ENCODE measurements at places on chromosomes 16 and 17.

- no peak for DNase-seq
Observed at GRCh38 chr16:66353055-66353454, 13.4 kb upstream of the CDH5 start.

DNA sequence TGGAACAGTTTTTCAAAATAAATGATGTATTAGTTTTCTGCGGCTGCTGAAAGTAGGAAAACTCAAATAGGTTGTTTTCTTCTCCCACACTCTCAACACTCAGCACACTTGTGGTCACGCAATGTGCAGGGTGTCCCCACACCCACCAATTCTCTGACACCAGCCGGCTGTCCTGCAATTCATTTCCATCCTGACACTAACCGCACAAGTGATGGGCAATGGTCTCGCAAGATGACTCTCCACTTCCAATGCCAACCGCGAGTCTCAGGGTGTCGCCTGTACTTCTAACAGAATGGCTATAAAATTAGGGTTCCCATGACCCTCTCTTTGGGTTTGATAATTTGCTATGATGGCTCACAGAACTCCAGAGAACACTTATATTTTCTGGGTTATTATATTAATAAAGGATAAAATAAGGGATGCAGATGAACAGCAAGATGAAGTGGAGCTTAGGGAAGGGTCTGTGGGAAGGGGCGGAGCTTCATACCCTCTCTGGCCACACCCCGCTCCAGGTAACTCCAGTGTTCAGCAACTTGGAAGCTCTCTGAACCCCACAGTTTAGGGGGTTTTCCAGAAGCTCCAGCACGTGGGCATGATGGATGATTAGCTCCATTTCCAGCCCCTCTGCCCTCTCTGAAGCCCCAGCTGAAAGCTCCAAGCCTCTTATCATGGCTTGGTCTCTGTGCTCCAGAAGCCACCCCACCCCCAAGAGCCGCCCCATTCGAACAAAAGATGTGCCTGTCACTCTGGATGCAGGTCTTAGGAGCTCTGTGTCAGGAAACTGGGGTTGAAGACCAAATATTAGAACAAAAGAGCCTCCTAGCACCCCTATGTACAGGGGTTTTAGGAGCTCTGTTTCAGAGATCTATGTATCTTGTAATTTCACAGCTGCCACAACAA, 19.8 kb downstream of the TAF1C start:
- no peak for DNase-seq

GRCh38 chr16:89369266-89369895, 121.0 kb downstream of the ANKRD11 start:
- no peak for DNase-seq

DNA sequence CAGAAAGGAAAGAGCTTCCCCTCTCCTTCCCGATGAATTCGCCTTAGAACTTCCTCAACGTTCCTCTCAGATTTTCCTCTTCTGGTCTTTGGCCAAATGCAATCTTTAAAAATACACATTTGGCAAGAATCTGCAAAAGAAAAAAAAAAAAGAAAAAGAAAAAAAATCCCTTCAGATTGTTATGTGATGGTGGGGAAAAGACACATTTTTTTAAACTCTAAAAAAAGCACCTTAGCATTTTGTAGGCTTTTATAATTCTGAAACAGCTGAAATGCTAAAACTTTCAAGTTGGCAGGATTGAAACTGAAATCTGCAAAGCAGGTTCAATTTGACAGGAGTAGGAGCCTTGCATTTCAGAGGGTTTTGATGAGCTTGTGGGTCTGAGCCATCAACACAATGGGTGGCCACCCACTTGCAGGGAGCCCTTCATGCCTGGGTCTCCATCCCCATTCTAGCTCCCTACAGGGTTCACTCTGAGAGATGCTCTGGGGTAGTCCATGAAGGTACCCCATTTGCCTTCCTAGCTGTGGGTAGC, 33.1 kb downstream of the CACNG3 start:
- no peak for DNase-seq

GRCh38 chr17:75266316-75267152, 4.5 kb downstream of the MIF4GD start:
- no peak for DNase-seq

GRCh38 chr17:50046179-50046578, 9.7 kb upstream of the ITGA3 start:
- DNase-seq = no peak

DNA sequence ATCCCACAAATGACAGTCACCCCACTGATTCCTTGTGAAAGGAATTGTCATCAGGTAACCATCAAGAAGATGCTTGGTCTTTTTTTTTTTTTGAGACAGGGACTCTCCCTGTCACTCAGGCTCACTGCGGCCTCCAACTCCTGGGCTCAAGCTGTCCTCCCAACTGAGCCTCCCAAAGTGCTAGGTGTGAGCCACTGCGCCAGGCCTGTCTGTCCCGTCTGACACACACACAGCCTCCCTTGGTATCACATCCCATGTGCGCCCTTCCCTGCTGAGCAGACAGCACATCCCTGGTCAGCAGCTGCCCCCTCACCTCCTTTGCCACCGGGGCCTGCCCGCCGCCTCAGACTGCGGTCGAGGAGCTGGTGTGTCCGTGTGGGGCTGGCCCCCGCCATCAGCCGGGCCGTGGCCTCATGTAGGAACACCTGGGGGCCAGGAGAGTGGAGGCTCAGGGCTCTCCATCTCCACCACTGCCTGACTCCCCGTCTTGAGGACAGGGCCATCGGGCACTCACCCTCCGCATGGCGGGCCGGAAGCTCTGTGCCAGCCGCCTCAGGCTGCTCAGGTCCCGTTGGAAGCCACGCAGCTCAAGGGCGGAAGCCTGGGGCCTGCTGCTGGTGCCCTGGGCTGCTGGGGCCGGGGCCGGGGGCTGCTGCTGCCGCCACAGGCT, 23.6 kb downstream of the SREBF1 start:
- no peak for DNase-seq

DNA sequence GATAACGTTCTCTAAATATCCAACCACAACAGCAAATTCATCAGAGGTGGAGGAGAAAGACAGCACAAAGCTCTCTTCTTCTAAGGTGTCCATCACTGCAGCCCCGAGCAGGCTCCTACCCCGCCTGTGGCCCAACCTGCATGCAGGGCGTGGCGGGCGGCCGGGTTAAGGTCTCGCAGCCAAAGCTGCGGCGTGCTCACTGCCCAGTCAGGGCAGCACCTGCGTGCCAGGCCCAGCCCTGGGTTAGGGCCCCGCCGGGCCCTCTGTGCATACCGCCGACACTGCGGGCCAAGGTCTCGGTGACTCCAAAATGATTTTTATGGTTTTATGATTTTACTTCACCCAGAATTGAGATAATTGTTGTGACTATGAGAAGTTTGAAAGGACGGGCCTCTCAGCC, 57.8 kb downstream of the FOXK2 start:
- no peak for DNase-seq

- DNase-seq = no peak
Observed at GRCh38 chr17:79082311-79083190, 7.9 kb downstream of the ENGASE start.

DNA sequence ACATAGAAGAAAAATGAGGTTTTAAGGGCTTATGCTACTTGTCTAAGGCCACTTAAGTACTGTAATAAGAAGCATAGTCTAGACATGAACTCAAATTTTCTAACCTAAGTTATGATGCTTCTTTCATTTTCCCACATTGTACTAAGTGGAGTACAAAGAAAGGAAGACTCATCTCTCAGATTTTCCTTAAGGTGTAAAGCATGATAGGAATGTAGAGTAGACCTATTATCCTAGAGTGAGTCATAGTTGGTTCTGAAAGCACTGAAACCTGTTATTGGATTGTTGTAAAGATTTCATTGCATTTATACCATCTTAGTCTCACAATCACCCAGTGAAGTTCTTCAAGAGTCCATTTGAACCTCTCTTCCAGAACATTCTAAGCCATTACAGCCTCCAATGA, 343.8 kb downstream of the TOX3 start:
- DNase-seq = no peak

DNA sequence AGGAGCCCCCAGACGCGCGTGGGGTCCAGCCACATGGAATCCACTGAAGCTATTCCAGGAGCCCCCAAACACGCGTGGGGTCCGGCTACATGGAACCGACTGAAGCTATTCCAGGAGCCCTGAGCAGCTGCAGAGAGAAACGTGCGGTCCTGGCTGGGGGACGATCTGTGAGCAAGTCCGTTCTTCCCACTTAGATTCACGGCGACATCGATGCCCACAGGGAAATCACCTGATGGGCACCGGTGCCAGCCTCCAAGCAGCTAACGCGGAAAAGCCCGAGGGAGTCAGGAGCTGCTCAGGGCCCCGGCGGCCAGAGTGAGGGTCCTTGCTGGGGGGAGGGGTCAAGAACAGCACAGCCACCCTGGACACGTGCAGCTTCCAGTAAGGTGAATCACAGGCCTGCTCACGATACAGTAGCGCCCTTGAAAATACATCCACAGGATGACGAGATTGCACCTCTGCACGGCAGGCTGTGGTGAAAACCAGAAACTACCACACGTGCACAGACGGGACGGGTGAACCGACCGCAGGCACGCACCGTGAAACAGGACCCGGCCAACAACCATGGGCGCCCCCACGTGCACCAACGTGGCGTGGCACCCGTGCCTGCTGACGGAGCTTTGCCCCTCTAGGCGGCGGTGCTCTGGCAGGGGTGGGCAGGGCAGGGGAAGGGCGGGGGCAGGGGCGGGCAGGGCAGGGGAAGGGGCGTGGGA, 77.7 kb upstream of the GNG13 start:
- DNase-seq = no peak

DNA sequence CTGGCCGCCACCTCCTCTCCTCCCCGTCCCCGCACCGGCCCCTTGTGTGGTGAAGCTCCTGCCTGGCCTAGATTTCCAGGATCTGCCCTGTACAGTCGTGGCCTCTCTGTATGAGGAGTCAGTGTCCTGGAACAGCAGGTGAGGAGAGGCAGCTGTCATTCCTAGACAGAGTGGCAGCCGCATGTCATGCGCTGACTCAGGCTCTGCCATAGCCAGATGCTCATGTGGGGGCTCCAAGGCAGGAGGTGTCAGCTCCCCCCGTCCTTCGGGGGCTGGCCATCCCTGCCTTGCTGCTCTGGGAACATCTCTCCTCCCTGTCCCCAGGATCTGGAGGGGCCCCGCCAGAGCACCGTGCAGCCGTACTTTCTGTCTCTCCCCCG, 60.4 kb downstream of the BAIAP2 start:
- no peak for DNase-seq

- no peak for DNase-seq
Observed at GRCh38 chr17:9443811-9444210, 131.8 kb downstream of the STX8 start.

DNA sequence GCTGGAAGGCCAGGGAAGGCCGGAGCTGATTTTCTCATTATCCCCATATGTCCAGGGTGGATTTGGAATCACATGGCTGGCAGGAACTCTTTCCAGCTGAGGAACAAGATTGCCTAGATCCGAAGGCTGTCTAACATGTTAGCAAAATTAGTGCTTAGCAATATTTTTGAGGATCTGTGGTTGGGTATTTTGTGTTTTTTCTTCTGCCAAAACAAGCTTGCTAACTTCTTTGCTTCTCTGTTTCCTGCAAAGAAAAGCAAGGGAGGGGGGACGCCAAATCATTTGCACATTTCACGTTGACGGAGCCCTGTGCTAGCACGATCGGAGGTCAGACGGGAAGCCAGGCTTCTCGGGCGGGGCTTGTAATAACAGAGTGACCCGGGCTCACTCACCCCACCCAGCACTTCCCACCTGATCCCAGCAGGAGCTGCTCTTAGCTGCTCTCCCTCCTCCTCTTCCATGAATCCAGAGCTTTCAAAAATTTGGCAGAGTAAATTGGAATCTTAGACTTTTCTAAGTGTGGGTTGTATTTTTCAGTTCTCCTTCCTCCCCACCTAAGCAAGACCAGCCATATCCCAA, 33.3 kb upstream of the FOXF1 start:
- DNase-seq = no peak

GRCh38 chr17:2978991-2979390, 84.4 kb downstream of the OR1D5 start:
- no peak for DNase-seq

DNA sequence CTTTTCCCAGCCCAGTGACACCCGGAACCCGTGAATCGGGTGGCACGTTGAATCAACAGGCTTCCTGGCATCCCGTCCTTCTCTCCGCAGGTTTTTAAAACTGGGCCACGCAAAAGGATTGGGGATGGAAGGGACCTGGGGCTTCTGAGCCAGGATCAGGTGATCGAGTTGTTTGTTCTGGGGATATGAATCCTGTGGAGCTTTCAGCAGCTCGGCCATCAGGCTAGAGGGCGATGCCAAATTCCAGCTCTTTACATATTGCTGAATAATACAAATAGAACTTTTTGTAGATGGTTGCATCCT, 473 bp downstream of the SUPT6H start:
- DNase-seq = no peak

Measured in omental fat pad (tissue), 4 donors.